Osteocyte (in vitro differentiated cells): ENCODE measurements at places on chromosomes 2 and 18. TPM values are rescaled to one million over a fixed set of nuclear protein-coding genes. Genes with fewer than 3 reads are reported as not detected.

PMAIP1 gene
- total RNA-seq, result 23.0 and 24.4 TPM in 2 replicates

HRH4 gene
- not detected in 2 replicates for total RNA-seq

BZW1 gene
- 199 and 214 TPM in 2 replicates for total RNA-seq

ACAA2 gene
- 57.0 and 57.7 TPM in 2 replicates for total RNA-seq

DNA sequence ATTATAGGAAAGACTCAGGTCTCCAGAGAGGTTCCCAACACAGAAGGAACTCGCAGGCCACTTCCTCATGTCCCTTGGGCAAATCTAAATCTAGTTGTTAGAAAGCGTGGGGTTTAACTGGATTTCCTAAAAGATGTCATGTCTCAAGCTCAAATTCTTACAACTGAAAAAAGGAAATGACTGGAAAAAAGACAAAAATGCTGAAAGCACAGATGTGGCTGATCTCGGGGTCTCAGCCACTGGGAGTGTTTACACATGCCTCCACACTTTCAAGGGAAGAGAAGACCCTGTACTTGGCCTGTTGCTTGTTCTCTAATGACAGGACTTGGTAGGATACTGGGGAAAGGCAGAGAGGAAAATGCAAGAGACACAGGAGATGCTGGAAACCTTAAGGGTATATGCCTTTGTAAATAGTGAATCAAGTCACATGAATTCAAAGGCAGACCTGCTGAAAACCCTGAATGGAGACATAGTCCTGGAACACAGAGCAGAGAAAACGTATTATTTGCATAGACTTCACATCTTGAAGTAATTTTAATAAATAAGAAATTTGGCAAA is 160.9 kb upstream of the MEIS1 start:
- peaks cover 5% of the 10 kb centered on the region for H3K27me3 ChIP-seq
- H3K27ac ChIP-seq, result no peak overlapping the region
- no peaks in the 10 kb centered on the region for H3K36me3 ChIP-seq
- H3K4me1 ChIP-seq, result no peaks in the 10 kb centered on the region
- DNase-seq, result no peak

- DNase-seq, result no peak
- H3K27ac ChIP-seq, result no peak overlapping the region
- H3K4me1 ChIP-seq, result no peaks in the 10 kb centered on the region
- peaks cover 1% of the 10 kb centered on the region for H3K27me3 ChIP-seq
- H3K4me3 ChIP-seq, result no peak overlapping the region
Observed at GRCh38 chr2:222561817-222562645, 93.9 kb downstream of the FARSB start.

- H3K27ac ChIP-seq, result no peak overlapping the region
- H3K4me3 ChIP-seq, result no peak overlapping the region
- peaks cover 5% of the 10 kb centered on the region for H3K4me1 ChIP-seq
- peaks cover 5% of the 10 kb centered on the region for H3K27me3 ChIP-seq
Observed at GRCh38 chr2:9832586-9832985, 10.7 kb upstream of the TAF1B start.

- no peak overlapping the region for H3K27ac ChIP-seq
- no peaks in the 10 kb centered on the region for H3K36me3 ChIP-seq
- no peak overlapping the region for H3K4me3 ChIP-seq
- peaks cover 18% of the 10 kb centered on the region for H3K27me3 ChIP-seq
- DNase-seq, result no peak
Observed at GRCh38 chr2:29317077-29317517, 201.9 kb downstream of the CLIP4 start.

GRCh38 chr2:114113518-114113917 is 223.6 kb downstream of the ACTR3 start:
- H3K36me3 ChIP-seq, result no peaks in the 10 kb centered on the region
- no peaks in the 10 kb centered on the region for H3K4me1 ChIP-seq
- H3K4me3 ChIP-seq, result no peak overlapping the region
- no peak for DNase-seq
- no peak overlapping the region for H3K27ac ChIP-seq

DNA sequence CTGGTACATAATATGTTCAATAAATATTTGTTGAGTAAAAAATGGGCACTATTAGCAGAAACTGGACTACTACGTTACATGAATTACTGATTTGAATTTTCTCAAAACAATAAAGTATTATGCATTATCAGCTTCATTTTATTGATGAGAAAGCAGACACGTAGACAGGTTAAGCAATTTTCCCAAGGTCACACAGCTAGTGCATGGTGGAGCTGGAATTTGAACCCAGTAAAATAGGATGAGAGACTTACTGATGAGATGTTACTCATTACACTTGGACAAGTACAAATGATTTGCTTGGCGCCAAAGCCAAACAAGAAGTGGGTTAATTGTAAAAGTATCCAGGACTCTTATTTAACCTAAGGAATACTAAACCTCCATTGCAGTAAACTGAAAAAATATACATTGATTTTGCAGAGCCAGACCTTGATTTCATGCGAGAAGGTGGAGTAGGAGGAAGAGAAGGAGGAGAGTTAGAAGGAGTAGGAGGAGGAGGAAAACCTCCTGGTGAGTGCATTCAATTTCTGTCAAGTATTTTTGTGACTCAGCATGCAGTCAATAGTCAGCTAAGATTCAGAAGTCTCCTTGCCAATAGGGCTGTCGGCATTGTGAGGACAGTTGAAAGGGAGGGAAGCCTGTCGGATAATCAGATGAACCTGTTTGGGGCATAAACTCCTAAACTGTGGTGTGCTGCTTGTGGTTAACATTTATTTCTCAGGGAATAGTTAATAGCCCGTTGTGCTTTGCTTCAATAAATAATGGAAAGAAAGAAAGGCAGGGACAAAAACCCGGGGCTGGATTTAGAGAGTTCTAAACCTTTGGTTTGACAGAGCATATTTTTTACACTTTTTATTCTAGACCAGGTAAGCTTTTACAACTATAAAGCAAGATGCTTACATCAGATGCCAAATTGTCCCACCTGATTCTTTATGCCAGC is 77.0 kb upstream of the TACR1 start:
- no peaks in the 10 kb centered on the region for H3K27me3 ChIP-seq
- H3K4me3 ChIP-seq, result peak overlapping the region; percentile 51
- no peak for DNase-seq
- H3K27ac ChIP-seq, result peak overlapping the region; percentile 44
- H3K4me1 ChIP-seq, result peaks cover 18% of the 10 kb centered on the region

DNA sequence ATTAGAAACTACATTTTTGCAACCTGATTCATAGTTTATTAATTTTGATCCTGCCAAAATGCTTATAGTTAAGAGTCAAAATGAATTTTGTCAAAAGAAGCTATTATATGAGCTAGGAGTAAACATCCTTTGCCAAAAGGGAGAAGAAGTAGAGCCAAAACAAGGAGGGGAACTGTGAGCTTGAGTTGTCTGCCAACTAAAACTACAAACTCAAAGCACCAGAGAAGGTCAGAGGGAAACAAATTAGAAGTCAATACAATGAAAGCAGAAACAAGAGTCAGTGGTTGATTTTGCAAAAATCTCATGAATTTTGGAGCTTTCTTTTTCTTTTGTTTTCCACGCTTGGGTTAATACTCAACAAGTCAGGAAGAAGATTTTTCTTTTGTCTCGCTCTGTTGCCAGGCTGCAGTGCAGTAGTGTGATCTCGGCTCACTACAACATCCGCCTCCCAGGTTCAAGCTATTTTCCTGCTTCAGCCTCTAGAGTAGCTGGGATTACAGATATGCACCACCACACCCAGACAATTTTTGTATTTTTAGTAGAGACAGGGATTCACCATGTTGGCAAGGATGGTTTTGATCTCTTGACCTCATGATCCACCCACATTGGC is 508.5 kb downstream of the RIT2 start:
- no peaks in the 10 kb centered on the region for H3K36me3 ChIP-seq
- no peak for DNase-seq
- no peak overlapping the region for H3K4me3 ChIP-seq
- no peak overlapping the region for H3K27ac ChIP-seq
- H3K4me1 ChIP-seq, result no peaks in the 10 kb centered on the region

- H3K4me3 ChIP-seq, result no peak overlapping the region
- no peaks in the 10 kb centered on the region for H3K27me3 ChIP-seq
- H3K4me1 ChIP-seq, result peaks cover 18% of the 10 kb centered on the region
- no peaks in the 10 kb centered on the region for H3K36me3 ChIP-seq
Observed at GRCh38 chr2:181120625-181121024, 140.2 kb downstream of the UBE2E3 start.

DNA sequence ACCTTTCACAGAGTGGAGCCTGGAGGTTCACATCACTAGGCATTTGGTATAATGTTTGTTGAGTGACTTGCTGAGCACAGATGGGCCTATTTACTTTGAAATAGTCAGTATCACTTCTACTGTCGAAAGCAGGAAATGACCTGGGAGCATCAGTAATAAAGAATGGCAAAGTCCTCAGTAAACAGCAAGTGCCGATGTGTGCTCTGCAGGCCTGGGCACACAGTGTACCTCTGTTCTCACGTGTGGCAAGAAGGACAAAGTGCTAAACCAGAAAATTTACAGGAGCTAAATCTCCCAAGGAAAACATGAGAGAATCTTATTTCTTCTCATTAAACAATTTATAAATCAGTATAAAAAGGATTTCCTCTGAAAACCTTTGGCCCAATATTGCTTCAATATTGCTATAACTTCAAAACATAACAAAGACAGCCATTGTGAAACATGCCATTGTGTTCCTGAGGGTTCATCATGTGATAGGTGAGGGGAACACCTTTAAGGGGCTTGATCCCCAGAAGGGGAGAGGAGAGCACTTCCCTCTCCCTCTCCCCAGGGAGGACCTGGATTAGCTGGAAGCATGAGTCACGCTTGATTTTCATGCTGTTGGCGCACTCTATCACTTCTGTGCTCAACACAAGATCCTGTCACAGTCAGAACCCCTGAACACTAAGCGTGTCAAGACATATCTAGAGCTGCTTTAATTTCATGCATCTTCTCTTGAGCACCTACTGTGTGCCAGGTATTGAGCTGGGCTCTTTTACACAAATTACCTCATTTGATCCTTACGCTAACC is 131.5 kb upstream of the SMAD2 start:
- no peak overlapping the region for H3K4me3 ChIP-seq
- no peak for DNase-seq
- H3K4me1 ChIP-seq, result peaks cover 7% of the 10 kb centered on the region
- no peak overlapping the region for H3K27ac ChIP-seq
- H3K36me3 ChIP-seq, result no peaks in the 10 kb centered on the region
- H3K27me3 ChIP-seq, result peaks cover 55% of the 10 kb centered on the region

GRCh38 chr18:13604786-13605185 is 121.6 kb downstream of the FAM210A start:
- H3K4me3 ChIP-seq, result no peak overlapping the region
- H3K4me1 ChIP-seq, result no peaks in the 10 kb centered on the region
- peaks cover 2% of the 10 kb centered on the region for H3K27me3 ChIP-seq
- no peaks in the 10 kb centered on the region for H3K36me3 ChIP-seq
- peak; percentile 63 for DNase-seq

GRCh38 chr2:45047301-45047700 is 38.0 kb upstream of the SIX2 start:
- H3K4me1 ChIP-seq, result peaks cover 31% of the 10 kb centered on the region
- H3K4me3 ChIP-seq, result no peak overlapping the region
- H3K27ac ChIP-seq, result no peak overlapping the region
- peaks cover 4% of the 10 kb centered on the region for H3K27me3 ChIP-seq
- no peaks in the 10 kb centered on the region for H3K36me3 ChIP-seq

GRCh38 chr2:156192468-156192867 is 140.1 kb downstream of the NR4A2 start:
- no peaks in the 10 kb centered on the region for H3K36me3 ChIP-seq
- H3K27ac ChIP-seq, result no peak overlapping the region
- no peak for DNase-seq
- no peaks in the 10 kb centered on the region for H3K4me1 ChIP-seq
- no peaks in the 10 kb centered on the region for H3K27me3 ChIP-seq

- H3K36me3 ChIP-seq, result no peaks in the 10 kb centered on the region
- DNase-seq, result no peak
- H3K27ac ChIP-seq, result no peak overlapping the region
- H3K4me3 ChIP-seq, result no peak overlapping the region
- H3K27me3 ChIP-seq, result peaks cover 22% of the 10 kb centered on the region
Observed at GRCh38 chr18:74528478-74528877, 5.8 kb upstream of the CNDP1 start.

DNA sequence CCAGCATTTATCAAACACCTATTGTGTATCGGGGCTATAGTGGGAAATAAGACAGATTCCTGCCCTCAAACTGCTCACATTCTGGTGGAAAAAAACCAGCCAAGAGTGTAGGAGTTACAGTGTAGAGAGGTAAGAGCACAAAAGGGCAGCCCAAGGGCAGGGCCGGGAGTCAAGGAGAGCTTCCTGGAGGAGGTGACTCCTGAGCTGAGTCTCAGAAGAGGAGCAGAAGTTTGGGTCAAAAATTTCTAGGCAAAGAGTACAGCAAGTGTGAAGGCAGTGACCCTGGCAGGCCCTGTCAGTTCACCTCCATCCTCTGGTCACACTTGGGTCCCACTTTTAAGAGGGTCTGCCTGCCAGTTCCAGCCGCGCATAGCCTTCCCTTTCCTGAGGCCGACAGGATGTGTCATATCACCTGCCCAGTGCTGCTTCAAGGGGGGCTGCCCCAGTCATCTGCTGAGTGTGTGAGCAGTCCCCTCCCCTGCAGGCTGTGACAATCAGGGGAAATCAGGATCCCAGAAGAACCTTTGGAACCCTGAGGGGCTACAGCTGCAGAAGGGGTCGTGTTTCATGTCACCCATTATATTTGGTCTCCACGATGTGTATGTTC is 118.4 kb downstream of the GLI2 start:
- no peak overlapping the region for H3K27ac ChIP-seq
- peaks cover 28% of the 10 kb centered on the region for H3K4me1 ChIP-seq
- no peak for DNase-seq
- no peak overlapping the region for H3K4me3 ChIP-seq

DNA sequence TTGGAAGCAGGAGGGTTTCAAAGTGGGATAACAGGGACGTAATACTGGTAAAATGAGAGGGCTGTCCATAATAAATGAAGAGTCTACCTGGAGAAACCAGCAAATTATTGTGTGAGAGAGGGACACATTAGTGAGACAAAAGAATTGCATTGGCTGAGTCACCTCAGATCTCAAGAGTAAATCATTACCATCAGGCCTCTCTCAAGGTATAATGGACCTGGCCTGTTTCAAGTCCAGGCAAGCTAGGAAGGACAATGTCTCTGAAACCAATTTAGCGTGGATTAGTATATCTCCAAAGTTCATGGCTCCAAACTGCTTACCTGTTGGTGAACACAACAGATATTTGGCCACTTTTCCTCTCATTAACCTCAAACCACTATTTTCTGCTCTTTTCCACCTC is 471.4 kb downstream of the CMPK2 start:
- no peaks in the 10 kb centered on the region for H3K36me3 ChIP-seq
- no peak overlapping the region for H3K4me3 ChIP-seq
- H3K27ac ChIP-seq, result no peak overlapping the region
- no peak for DNase-seq
- no peaks in the 10 kb centered on the region for H3K27me3 ChIP-seq

GRCh38 chr18:73945130-73945792 is 202.4 kb downstream of the FBXO15 start:
- no peak overlapping the region for H3K27ac ChIP-seq
- no peaks in the 10 kb centered on the region for H3K36me3 ChIP-seq
- H3K27me3 ChIP-seq, result no peaks in the 10 kb centered on the region
- no peaks in the 10 kb centered on the region for H3K4me1 ChIP-seq
- H3K4me3 ChIP-seq, result no peak overlapping the region

- no peaks in the 10 kb centered on the region for H3K36me3 ChIP-seq
- no peak overlapping the region for H3K4me3 ChIP-seq
- H3K27ac ChIP-seq, result no peak overlapping the region
- DNase-seq, result no peak
- no peaks in the 10 kb centered on the region for H3K27me3 ChIP-seq
Observed at GRCh38 chr2:209442939-209443338, 19.1 kb downstream of the MAP2 start.

- no peak for DNase-seq
- H3K36me3 ChIP-seq, result peaks cover 3% of the 10 kb centered on the region
- H3K27ac ChIP-seq, result peak overlapping the region; percentile 93
- peak overlapping the region; percentile 83 for H3K4me3 ChIP-seq
- H3K27me3 ChIP-seq, result no peaks in the 10 kb centered on the region
Observed at GRCh38 chr2:100105678-100106054, 36.7 kb downstream of the AFF3 start.

- H3K36me3 ChIP-seq, result no peaks in the 10 kb centered on the region
- H3K4me1 ChIP-seq, result peaks cover 15% of the 10 kb centered on the region
- no peak for DNase-seq
- peak within 1 kb of the TSS; percentile 38 for H3K27ac ChIP-seq
Observed at GRCh38 chr2:133568172-133568571, at the start of gene NCKAP5. Gene NCKAP5 (minus strand): TSS chr2:133568463. CDS start chr2:133517526, 50,937 bp downstream.
